ENCODE measurements at places on chromosomes 13 and 19. TPM values are rescaled to one million over a fixed set of nuclear protein-coding genes. Genes with fewer than 3 reads are reported as not detected.

Gene SWSAP1
- 0.65 TPM for total RNA-seq

Gene ADGRE3
- total RNA-seq, result not detected

GRCh38 chr19:47848823-47849473 is 10.1 kb upstream of the TPRX2 start:
- DNase-seq, result no peak

DNA sequence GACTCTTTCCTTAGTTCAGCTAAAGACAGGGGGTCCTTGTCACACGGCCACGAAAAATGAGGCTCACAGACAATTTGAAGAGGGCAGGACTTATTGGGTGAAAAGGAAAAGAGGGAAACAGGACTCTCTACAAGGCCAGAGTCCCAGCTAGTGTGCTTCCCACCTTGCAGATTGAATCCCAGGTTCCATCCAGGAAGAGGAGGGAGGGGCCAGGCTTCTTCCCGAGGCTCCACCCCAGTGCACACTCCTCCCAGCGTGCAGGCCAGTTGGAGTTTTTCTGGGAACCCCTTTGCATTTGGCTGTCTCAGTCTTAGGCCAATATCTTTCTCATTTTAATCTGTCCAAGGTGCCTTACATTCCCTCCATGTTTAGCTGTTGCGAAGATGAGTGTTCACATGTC is 106.8 kb downstream of the DNAJC3 start:
- DNase-seq, result no peak

Gene AKAP8L
- total RNA-seq, result 56.4 TPM
